ENCODE measurements at places on chromosomes 3 and 15.

DNA sequence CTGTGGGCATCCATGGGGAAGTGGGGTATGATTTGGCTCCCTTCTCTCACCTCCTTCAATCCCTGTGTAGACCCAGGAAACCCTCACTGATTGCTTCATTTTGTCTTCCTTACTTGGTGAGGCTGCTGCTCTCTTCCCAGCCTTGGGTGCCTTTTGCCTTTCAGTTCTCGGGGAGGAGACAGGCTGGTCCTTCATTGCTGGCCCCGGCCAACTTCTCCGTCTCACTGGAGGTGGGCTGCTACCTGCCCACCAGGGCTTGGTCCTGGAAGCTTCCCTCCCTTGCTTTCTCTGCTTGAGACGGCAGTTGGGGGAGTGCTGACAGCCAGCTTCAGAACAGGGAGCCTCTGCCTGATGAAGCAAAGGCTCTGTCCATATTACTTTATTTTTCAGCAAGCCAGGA is 4.7 kb downstream of the FOXL2 start:
- no peak for DNase-seq

- DNase-seq, result no peak
These were observed 81.4 kb downstream of the MBNL1 start for GRCh38 chr3:152350139-152350538.

DNA sequence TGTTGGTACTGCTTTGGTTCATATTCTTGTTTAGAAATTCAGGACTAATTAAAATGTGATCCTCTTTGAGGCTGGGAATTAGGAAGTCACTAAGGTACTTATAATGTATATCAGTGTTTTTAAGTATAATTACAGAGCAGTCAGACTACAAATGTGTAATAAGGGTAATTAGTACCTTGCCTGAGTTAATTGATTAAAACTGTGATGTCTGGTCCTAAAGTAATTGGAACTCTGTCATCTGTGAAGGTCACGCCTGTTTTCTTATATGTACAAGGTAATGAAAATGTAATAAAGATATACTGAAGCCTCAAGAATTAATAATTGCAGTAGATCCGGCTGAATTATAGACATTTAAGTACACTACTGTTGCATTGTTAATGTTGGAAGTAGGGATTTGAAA is 32.8 kb downstream of the RIOX2 start:
- DNase-seq, result no peak

GRCh38 chr15:93771196-93772030 is 459.9 kb upstream of the MCTP2 start:
- no peak for DNase-seq

DNA sequence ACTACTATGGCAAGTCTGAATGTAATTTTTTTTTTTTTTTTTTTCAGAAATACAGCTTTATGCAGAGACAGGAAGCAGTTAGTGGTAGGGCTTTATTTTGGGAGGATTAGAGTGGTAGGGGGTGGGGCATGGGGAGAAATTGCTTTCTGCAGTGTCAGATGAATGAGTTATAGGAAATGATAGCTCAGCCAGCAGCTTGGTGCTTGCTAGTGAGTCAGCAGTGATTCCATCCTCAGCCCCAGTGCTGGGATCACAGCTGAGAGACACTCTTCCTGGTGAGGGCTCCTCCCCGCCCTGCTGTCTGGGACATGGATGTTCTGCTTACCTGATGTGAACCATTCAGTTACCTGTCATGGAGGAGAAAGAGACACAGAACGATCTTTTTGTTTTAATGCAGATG is 39.6 kb downstream of the SEMA6D start:
- DNase-seq, result no peak

DNA sequence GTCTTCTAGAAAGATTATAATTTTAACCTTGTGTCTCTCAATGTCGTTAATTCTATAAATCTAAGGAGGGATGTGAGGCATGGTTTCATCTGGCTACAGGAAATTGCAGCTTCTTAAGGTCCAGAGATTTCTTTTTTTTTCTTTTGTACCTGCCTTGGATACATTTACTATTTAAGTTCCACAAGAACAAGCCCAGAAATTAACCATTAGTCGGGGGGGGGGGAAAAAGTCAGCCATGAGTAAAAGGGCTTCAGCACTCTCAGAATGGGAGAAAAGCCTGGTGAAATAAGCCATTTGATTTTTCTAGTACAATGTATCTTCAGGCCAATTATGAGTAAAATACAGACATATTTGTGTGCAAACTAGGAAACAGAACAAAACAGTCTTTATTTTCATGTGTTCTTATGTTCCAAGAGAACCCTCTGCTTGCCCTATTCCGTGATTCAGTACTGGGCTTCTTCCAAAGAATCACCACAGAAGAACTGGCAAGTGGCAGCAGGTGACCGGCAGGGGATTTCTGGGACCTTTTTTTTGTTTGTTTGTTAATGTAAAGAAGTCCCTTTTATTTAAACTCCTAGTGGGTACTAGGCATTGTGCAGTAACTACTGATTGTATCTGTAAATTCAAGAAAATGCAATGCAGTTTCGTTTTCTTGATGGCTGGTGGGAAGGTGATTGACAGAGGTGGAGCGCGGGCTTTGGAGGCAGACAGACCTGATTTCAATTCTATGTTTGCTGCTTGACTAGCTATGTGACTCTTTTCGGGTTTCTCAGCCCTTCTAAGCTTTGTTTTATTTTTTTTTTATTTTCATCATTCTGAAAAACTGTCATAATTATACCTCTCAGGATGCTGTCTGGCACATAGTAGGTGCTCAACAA is 82.5 kb downstream of the PEX5L start:
- no peak for DNase-seq

GRCh38 chr3:36832406-36832805 is 68.1 kb upstream of the DCLK3 start:
- DNase-seq, result no peak

DNA sequence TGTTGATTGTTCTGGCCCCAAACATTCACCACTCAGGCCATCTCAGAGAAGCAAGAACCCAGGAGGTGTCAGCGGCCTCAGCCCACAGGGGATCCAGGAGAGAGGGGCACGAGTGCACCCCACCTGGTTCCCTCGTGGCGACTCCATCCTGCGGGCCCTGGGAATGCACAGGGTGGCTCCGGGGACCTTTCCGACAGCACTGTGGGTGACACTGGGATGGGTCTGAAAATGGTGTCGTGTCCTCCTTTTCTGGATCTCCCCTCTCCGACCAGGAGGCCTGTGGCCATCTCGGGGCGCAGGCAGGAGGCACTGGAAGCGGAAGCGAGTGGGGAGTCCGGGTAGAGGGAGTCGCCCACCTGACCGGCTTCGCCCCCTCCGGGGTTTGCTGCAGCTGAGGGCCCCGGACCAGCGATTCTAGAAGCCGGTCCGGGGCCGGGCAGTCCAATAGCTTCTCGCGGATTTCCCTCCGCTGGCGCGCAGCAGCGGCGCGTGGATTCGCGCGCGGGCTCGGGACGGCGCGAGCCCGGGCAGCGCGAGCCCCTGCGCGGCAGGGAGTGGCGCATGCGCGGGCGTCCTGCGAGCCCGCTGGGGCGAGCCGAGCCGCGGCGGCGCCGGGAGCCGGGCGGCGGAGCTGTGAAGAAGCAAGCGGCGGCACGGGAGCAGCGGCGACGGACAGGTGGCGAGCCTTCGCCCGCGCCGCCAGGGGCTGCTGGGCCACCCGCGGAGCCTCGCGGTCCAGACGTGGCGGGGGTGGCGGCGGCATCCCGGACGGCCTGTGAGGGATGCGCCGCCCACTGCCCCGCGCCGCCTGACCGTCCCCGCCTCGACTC is at the start of gene DOCK3:
TSS of gene DOCK3 (plus strand) at position 579 of the 830 bp plus-strand sequence. CDS start 337 bp downstream, outside the sequence.
- DNase-seq, result peak; percentile 80

- no peak for DNase-seq
These were observed 185.2 kb upstream of the RGMA start for GRCh38 chr15:93274257-93274656.

DNA sequence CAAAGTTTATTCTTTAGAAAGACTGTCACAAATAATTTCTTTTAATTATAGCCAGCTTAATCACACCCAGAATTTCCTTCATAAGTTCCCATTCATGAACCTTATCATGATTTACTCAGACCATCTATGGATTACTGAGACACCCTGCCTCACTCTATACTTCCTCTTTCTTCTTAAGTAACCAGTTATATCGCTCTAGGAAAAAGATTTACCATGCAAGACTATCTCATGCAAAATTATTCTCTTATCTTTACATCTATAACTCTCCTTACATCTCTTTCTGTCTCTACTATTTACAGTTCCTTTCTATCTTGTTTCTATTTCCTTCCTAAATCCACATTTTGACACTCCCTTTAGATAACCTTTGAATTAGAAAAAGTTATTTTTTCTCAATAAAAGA is 316.8 kb downstream of the POLQ start:
- no peak for DNase-seq

- DNase-seq, result no peak
These were observed 222.7 kb downstream of the XXYLT1 start for GRCh38 chr3:195048059-195048905.

DNA sequence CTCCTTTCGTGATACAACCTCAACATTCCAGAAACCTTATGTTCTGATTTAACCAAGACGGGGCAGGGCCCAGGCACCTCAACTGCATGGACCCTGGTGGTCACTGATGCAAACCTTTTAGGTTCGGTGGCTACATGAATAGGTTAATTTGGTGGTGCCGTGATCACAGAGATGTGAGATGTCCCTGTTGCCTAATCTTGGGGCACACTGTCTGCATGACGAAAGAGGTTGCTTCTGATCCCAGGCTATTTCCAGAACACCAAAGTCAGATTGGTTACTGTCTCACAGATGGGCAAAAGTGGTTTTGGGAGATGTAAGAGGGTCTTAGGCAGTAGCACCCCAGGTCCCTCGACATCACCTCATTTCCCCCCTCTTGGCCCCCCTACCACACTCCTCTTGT is 4.0 kb upstream of the CCR1 start:
- DNase-seq, result no peak

DNA sequence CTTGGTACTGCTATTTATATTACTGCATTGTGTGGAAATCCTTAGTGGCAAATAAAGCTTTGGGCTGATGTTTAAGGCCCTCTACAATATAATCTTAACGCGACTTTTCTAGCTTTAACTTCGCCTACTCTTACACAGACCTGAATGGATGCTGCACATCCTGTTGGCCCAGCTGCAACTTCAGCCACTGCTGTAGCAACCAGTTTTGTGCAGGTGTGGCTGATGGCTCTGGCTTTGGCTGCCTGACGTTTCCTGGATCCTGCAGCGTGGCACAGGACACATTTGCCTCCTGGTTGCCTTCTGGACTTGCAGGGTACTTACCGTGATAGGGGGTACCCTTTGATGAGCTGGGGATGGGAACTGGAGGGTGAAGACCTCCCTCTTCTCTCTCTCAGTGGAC is 20.2 kb upstream of the ERICH6 start:
- DNase-seq, result peak; percentile 26

GRCh38 chr3:194939949-194940770 is 254.5 kb downstream of the FAM43A start:
- DNase-seq, result no peak

DNA sequence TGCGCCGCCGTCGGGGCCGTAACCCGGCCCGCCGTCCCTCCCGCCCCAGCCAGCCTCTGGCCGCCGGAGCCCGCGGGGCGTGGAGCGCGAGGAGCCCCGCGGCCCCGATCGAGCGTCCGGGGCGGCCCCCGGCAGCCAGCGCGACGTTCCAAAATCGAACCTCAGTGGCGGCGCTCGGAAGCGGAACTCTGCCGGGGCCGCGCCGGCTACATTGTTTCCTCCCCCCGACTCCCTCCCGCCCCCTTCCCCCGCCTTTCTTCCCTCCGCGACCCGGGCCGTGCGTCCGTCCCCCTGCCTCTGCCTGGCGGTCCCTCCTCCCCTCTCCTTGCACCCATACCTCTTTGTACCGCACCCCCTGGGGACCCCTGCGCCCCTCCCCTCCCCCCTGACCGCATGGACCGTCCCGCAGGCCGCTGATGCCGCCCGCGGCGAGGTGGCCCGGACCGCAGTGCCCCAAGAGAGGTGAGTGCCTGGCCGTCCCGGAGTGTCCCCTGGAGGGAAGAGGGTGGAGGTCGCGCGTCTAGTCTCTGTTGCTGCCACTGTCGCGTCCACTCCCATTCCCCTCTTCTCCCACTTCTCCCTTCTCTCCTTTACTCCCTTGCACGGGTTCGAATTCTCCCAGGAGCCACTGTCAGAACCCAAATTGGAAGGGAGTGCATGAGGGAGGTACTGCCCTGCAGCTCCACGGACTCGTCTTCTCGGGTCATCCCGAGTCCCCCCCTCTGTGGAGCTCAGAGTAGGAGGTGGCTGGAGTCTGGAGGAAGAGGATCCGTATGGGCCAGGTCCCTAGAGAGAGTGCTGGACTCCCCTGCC is 585 bp downstream of the CSK start:
- DNase-seq, result no peak

DNA sequence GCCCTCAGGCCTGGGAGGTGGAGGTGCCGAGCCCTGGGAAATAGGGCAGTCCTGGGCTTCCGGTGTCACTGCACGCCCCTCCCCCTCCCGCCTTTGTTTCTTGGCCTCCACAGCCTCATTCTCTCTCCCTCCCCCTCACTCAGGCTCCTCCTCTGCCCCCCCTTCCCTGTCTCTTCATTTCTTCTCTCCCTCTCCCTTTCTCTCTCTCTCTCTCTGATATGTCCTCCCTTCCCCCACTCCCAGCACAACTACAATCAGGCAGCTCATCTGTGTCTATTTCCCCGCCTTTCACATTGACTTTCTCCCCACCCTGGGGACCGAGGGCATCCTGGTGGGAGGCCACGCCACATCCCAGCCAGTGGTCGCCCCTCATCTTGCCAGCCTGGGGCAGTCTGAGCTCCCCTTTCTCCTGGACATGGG is 40.2 kb downstream of the IDH2 start:
- peak; percentile 67 for DNase-seq
